GM20000 (cell line): ENCODE measurements at places on chromosomes 7 and 10.

DNA sequence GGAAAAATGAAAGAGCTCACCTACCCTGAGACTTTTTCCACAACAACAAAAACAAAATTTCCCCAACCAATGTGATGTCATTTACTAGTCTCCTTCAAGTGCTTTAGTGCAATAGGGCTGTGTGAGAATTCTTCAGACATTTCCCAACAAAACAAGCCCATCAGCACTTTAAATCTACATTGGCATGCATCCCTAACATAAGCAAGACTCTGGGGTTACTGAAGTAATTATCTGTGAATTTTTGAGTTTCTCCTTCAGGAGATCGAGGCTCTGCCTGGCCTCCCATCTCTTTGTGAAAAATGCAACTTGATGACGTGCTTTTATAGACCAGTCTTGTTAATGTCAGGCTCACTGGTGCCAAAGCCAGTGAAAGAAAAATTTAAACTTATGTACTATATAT lies 255.6 kb downstream of the GFRA1 start:
- DNase-seq: no peak

- DNase-seq: peak; percentile 54
These were observed 16.9 kb downstream of the MYO1G start for GRCh38 chr7:44961844-44962482.

DNA sequence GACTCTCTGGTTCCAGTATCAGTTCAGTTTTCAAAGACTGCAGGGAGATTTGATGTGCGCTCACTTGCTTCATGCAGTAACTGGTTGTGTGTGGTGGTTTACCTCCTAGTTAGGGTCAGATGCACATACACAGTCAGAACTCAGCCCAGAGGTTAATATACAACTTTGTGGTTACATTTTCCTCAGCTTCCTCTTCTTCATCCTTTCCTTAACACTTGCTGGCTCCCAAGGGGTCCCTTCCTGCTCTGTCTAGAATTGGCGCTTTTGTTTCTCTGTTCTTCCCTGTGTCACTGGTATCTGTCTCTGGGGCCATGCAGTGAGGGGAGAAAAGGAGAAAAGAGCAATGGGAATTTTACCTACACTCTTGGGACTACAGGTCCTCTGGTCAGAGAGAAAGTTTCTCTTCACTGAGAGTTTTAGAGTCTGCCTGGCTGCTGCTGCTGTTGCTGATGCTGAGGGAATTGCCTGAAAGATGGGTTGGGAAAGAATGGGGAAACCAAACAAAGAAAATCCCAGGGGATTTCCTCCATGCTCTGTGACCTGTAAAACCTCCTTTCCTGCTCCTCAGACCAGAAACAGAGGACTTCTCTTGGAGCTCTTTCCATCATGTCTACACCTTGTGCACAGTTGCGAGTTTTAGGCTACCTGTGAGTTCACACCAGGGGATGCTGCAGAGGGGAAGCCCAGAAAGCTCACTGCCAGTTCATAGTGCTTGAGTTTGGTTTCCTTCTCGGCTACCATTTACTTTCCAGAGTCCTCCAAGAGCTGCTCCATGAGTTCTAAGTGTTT lies 74.6 kb downstream of the WDFY4 start:
- peak; percentile 47 for DNase-seq

DNA sequence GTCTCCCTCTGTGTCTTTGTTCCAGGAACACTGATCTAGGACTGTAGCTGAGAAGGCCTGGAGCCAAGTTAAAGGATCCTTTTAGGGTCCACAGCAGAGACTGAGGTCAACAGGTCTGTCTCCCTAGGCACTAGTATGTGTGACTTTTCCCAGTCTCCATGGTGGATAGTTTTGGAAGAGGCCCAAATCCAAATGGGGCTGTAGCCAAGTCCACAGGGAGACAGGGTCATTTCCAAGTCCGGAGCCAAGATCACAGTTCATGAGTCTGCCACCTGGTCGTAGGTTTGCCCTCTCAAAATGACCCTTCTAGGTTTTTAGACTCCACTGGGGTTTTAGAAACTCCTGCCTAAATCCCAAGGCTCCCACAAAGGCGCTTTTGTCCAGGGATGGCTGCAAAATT lies 16.8 kb downstream of the ZNF277 start:
- DNase-seq: no peak

GRCh38 chr7:46960970-46961369 lies 620.9 kb downstream of the TNS3 start:
- no peak for DNase-seq

DNA sequence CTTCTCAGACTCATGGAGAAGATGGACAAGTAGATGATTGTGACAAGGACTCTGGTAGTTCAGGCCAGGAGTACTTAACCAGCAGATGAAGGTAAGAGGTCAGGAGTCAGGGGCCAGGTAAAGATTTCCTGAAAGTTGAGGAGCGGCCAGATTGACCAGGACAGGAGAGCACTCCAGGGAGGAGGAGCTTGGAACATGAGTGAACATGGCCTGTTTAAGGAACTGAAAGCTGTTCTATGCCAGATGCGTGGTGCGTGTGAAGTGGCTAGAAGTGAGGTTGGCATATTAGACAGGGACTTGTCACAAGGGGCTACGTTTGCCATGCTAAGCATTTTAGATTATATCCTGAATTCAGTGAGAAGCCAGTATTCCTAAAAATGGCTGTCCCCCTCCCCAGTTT lies 157.2 kb downstream of the WNT2 start:
- no peak for DNase-seq

DNA sequence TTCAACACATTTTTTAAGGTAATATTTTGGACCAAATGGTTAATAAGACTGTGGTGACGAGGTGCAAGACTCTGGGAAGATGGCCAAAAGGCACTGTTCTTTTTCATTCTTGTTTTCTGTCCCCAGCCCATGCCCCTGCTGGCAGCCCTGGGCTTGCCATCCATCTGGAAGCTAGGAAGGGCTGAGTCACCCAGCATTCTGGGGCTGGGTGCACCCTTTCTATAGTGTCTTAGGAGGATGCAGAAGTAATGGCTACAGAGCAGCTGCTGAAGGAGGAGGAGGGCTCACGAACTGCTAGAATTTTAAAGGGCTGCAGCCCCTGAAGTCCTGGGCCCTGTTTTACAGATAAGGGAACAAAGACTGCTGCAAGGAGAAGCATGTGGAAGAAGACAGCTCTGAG lies 42.8 kb upstream of the ZNF32 start:
- DNase-seq: no peak

DNA sequence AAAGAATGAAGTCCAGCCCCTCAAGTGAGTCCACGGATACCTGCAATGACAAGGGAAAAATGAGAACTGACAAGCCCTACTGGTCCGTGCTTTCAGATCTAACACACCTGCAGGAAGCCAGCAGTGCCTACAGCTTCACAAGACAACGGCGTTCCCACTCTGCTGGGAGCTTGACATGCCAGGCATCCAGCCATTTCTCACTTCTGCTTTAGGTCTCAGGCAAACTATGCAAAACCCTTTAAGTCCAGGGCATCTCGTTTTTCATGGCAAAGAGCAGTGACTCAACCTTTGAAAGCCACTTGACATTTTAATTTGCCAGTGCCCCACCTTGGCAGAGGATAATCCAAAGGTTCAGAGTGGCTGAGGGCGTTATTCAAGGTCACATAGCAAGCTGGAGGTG lies 49.1 kb upstream of the GPAM start:
- DNase-seq: no peak

GRCh38 chr10:126405239-126405775 lies 17.0 kb upstream of the ADAM12 start:
- DNase-seq: no peak

- DNase-seq: no peak
These were observed 55.7 kb upstream of the CDK14 start for GRCh38 chr7:90540406-90540805.

DNA sequence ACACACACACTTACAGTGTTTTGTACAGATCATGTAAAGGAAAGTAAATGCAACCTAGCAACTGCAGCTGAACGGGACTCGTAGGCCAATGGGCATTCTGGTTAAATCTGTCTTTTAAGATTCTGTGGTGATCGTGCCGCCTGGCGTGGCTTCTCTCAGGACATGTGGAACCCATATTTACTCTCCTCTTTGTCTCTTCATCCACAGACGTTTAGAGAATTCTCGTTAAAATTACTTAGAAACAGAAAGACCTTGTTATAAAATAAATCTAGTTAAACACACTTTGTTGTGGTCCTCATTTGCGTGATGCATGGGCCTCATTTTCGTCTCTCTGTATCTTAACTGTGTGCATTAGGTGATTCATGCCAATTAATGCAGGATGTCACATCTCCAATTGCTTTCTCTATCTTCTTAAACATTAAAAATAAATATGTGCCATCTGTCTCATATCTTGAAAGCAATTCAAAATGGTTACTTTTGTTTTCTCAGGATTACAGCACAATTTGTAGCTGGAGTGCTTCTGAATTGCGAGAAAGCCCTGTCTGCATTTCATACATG lies 11.5 kb downstream of the KLF6 start:
- no peak for DNase-seq

DNA sequence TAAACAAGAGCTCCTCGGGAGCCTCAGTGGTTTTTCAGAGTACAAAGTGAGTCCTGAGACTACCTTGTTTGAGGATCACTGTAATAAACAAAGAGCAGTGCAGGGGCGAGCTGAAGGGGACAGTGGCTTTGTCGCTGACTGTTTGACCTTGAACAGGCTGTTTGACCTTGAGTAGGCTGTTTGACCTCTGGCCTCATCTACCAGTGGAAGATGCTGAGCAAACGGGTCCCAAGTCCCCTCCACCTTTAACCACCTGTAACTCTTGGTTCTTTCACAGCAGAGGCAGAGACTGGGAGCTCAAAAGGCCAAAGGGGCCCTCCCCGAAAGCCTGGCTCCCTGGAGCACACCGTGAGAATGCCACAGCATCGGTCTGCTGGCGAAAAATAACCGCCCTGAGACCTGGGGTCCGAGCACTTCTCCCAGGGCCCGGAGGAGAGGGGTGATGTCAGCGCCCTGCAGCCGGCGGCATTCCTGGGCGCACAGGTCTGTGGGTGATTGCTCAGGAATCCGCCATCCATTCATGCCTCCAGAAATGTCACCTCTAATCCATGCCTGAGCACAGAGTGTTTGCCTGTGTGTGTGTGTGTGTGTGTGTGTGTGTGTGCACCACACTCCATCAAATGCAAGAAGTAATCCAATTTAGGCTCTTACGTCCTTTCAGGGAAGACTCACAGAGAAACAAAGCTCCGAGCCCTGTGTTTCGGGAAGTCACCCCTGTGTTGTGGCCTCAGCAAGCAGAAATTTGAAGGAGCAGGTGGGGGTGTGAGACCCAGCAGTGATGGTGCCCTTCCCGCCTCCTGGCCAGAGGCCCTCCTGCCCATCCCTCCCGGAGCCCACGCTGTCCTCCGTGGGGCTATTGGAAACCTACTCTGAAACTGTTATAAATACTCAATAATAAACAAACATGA lies 66.5 kb downstream of the ASB13 start:
- no peak for DNase-seq

GRCh38 chr7:51569581-51569980 lies 253.0 kb upstream of the COBL start:
- DNase-seq: no peak

DNA sequence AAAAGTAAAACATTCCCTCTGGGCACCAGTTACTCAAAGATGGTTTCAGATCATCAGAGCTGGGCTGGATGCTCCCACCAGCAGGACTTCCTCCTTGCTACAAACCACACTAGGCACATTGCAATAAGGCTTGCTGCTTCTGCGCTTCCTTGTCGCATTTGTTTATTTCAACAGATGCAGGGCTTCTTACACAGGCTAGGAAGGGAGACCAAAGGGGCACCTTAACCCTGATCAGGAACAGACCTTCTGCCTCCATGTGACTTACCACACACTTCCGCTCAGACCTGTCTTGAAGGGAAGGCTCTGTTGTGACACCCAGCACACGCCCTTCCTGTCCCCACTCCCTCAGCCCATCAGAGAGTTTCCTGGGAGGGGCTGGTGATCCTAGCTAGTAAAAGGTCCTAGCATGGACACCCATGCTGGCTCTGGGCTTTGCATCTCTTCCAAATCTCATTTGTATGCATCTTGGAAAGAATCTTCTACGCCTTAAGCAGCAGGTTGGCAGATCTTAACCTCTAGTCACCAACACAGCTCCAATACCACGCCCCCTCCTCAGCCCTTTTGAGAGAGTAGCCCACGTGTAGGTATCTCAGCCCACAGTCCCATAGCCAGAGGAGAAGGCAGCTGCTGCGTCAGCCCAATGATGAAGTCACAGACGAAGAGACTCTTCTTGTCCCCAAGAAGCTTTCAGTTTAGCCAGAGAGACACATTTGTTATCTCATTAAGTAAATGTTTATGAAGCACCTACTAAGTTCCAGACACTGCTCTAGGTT lies 47.1 kb upstream of the SVIL start:
- no peak for DNase-seq

DNA sequence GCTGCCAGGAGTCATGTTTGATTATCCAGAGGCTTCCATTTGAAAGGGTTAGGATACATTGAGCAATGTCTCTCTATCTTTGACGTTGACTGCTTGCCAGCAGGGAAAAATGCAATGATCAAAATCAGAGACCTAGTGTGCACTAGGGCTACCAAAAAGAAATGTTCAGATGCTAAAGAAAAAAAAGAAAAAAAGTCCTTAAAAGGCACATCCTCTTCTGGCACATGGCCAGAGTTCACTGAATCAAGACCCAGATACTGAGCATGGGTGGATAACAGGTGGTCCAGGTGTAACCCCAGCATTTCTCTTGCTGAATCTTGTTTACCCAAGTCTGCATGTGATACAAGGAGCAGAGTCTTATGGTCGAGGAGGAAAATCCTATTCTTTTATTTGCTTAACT lies 899.3 kb downstream of the SORCS3 start:
- no peak for DNase-seq

DNA sequence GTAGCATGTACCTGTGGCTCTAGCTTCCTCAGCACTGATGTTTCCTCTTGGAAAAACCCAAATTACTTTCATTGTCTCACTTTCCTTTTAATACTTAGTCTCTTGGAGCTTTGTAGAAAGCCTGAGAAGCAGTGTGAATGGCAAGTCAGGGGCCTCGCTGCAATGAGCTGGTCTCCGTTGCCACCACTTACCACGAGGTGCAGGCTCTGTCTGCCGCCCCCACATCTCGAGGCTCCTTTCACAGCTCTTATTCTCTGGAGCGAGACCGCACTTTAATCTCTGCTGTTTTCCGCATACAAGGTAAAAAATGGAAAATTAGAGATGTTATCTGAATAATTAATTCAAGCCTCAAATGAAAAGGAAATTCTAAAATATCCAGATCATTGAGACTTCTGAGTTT lies 186.2 kb downstream of the HECW1 start:
- no peak for DNase-seq

GRCh38 chr10:82331716-82332115 lies 456.7 kb downstream of the NRG3 start:
- DNase-seq: no peak

- DNase-seq: no peak
These were observed 25.5 kb upstream of the C10orf67 start for GRCh38 chr10:23370106-23370505.

- no peak for DNase-seq
These were observed 145.1 kb upstream of the GPR26 start for GRCh38 chr10:123521076-123521475.
